ENCODE measurements at places on chromosomes 5 and 9.

DNA sequence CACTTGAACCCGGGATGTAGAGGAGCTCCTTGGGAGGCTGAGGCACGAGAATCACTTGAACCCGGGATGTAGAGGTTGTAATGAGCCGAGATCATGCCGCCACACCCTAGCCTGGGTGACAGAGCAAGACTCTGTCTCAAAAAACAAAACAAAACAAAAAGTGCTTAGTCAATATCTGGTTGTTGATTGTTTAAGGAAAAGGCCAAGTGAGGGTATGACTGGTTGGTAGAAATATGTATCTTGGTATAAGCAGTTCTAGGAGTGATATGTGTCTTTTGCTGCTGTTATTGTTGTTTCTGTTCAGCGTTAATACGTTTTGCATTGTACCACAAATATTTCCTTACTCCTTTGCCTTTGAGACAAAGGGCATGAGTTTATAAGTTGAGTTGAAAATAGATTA, 210.7 kb upstream of the DMRT1 start:
- DNase-seq: peak; percentile 49

GRCh38 chr9:136662656-136663581, at the start of gene EGFL7:
TSS of gene EGFL7 (plus strand) at chr9:136662916. CDS start at chr9:136668283, 5,367 bp downstream.
- DNase-seq: no peak

DNA sequence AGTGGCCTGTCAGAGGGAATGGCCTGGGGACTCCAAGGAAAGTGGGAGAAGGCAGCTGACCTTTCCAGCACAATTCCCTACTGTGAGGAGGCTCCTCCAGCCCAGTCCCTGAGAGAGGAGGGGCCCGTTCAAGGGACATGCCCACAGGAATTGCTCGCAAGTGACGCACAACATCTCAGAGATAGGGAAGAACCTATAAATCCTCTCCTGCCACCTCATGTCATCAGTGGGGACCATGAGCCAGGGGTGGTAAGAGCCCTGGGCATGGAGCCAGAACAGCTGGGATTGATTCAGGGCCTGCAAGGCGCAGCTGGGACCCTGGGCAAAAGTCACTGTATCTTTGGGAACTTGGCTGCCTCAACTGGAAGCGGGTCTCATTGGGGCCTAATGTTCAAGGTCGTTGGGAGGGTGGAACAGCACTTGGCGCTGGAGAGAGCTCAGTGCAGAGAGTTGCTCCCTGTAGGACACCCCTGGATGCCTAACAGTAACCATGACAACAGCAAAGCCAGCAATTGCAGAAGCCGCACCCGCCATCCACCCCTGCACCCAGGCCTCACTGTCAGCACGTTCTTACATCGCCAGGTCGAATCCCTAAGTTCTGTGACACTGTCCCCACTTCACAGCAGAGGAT, 41.3 kb upstream of the ORM1 start:
- DNase-seq: peak; percentile 93

DNA sequence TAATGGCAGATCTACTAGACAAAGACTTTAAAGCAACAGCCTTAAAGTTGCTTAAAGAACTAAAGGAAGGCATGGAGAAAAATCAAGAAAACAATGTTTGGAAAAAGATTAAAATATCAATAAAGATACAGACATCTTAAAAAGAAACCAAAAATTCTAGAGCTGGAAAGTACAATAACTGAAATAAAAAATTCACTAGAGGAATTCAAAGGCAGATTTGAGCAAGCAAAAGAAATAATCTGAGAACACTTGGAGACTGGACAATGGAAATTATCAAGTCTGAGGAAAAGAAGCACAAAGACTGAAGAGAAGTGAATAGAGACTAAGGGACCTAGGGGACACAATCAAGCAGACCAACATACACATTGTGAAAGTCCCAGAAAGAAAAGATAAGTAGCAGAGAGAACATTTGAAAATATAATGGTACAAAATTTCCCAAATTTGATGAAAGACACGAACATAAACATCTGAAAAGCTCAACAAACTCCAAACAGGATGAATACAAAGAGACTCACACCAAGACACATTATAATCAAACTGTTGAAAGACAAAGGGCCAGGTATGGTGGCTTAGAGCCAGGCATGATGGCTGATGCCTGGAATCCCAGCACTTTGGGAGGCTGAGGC, 26.3 kb downstream of the SIL1 start:
- DNase-seq: no peak

GRCh38 chr9:5736563-5737346, 96.2 kb downstream of the ERMP1 start:
- no peak for DNase-seq
